ENCODE measurements at places on chromosomes 2 and 18.

DNA sequence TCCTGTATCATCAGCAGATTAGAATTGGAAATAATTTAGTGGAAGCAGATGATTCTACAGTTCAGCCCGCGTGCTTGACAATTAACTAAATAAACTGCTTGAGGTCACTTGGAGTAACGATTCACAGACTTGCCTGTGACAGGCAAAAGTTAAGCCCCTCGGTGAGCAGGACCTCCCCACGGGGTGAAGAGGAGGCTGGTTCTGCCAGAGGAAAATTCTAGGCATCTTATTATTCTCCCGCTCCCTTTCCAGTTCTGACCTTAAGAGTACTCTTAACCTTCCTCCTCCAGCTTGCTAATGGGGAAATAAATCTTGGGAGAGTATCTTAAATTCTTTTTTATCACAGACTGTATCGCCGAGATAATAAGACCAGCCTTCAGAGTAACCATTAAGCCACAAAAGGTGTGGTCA, 169.7 kb upstream of the SMAD2 start:
- DNase-seq, result no peak

DNA sequence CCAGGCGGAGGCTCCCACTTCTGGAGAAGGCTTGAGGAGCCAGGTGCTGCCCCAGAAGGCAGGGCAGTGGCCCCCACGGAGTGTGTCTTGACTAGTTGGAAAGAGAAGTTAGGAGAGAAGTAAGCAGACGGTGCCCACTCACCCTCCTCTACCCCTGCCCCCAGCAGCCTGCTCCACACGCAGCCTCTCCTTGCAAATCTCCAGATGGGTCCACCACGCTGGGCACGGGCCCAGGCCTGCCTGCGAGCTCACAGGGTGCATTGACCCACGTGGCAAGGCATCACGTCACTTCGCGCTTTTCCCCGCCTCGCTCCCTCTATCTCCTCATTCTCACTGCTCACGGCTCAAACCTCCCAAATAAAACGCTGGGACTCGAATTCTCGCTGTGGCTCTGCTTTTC, 71.8 kb upstream of the RAB12 start:
- DNase-seq, result no peak

DNA sequence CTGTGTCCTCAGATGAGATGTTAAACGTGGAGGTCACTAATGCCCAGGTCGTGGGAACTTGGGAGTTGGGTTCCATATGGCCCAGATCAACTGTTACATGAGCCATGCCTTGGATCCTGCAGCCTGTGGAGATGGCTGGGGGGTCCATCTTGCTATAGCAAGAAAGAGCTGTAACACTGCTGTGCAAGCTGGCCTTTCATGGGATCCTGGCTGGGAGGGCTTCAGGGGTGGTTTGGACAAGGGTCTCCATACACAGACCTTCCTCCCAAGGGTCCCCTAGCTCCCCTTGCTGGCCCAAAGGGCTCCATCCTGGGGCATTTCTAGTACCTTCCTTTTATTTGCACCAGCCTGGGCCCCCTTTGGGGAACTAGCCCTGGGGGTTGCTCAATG, 337.7 kb downstream of the DYSF start:
- DNase-seq, result peak; percentile 48

DNA sequence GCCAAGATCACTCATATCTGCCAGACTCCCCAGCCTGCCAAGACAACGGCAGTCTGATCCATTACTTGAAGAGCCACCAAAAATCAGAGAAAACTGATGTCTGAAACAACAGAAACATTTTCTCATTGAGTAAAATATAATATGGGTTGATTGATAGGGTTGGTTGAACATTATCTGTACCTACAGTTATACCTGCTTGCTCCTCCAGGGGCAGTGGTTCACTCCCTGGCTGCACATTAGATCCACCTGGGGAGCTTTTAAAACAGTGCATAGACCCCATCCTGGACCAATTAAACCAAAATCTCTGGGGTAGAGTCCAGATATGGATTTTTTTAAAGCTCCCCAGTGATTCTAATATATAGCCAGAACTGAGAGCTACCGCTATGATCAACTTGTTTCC, 43.6 kb upstream of the SLC14A2 start:
- DNase-seq, result no peak

- no peak for DNase-seq
These were observed 19.8 kb downstream of the POU3F3 start for GRCh38 chr2:104873689-104874054.

GRCh38 chr2:168323529-168324021, 76.2 kb upstream of the STK39 start:
- DNase-seq, result no peak

DNA sequence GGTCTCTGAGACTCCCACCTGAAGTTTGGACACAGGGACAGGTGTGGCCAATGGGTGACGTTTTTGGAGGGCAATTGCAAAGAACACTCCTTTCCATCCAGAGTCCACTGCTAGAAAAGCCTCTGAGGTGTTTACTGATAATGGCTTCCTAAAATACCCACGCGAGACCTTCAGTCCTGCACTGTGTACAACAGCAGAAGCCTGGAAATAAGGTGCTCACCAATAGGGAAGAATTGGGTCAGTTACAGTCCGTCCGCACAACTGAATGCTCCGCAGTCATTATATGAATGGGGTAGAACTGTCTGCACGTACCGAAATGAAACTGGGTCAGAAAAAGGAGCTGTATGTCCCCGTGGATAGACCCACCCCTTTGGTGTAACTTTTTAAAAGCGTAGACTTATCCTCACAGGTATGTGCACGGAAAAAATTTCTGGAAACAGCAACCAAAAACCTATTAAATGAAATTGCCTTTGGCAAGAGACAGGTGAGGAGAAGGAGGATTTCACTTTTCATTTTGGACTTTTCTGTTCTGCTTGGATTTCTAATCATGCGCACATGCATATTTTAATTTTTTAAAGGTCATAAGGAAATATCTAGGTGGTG, 29.4 kb downstream of the SDC1 start:
- DNase-seq, result no peak

DNA sequence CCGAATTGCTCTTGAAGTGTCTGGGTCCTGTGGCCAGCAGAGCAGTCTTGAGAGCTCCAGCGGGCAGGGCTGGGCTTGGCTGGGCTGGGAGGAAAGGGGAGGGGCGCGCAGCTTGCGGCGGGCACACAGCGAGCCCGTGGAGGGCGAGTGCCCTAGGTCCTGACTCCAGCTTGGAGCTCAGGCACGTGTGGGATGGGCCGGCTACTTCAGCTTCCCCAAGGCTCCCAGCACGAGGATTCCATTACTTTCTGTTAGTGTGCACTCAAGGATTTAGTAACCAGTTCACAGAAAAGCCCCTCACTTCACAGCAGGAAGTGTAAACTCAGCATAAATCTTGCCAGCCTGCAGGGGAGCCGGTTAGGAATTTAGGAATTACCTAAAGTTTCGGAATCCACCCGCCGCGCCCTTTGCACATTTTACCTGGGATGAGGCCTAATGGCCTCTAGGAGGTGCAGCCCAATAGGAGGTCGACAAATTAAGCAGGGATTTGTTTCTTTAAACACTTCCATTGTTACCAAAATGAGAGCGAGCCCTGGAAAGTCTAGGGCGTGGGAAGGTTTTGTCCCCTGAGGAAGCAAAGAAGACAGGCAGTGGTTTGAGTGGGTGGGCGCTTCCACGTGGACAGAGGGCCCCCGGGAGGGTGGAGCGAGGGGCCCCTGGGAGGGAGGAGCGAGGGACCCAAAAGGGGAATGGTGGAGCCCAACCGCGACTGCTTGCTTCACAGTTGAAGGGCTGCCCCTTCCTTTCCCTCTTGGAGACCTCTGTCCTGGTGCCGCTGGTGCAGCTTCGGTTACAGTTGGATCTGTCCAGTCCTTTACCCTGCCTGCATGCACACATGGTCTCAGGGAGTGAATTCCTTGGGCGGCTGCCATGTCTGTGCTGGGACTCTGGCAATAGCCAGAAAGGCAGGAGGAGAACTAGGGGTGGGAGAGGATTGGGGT, 93.3 kb downstream of the CTAGE1 start:
- DNase-seq, result no peak

DNA sequence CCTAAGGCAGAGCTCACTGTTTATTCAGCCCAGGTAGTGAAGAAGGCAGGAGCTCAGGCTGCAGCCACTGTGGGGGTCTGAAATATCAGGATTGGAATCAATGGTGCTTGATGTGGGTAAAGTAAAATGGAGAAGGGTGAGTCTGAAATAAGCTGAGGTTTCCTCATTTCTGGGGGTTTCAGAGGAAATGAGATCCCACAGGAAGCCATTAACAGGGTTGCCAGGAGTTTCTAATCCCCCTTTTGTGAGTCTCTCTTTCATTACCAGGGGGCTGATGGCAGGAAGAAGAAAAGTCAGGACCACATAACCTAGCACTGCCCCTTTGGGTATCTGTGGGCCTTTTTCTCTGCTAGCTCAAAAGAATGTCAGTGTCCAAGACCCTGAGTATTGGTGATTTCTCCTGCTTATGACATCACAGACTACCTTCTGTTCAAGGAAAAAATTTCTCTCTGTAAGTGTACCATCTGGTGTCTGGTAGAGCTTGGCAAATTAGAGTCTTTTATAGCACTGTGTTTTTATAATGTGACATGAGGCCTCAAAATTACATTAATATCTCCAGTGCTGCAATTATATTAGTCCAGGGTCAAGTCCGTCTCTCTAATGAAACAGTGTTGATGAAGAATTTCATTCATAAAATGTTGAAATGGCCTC, 56.0 kb downstream of the LBH start:
- no peak for DNase-seq

- no peak for DNase-seq
These were observed 119.6 kb downstream of the LCLAT1 start for GRCh38 chr2:30566631-30567030.

DNA sequence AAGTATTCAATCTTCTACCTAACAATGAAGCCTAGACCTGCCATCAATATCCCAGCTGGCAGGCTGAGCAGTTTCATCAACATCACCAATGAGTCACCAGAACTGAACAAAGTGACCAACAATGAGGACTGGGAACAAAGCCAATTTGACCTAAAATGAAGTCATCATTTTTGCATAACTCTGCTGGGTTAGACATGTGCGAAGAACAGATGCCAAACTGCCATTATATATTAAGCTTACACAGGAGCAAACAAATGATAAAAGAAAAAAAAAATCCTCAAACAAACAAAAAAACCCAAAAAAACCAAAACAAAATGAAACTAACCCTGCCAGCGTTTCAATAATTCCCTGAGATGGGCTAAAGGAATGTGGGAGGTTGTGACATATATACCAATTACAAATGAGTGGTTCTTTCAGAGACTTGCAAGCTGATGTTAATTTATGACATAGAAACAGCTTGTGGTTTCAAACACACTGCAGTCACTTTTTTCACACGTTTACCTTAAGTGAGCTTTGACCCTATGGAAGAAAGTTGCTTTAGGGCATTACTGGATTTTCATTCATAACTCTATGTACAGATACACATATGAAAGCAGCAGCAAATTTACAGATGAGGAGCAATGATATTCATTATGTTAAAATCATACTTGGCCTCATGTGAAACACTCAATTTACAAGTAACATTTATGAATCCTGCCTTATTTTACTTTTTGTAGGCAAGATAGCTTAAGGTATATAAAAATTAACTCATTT, 56.9 kb upstream of the CCDC141 start:
- no peak for DNase-seq

GRCh38 chr2:37602702-37603101, 68.7 kb downstream of the CDC42EP3 start:
- no peak for DNase-seq

- DNase-seq, result no peak
These were observed 233.5 kb upstream of the ATP5MC3 start for GRCh38 chr2:175414882-175415487.

DNA sequence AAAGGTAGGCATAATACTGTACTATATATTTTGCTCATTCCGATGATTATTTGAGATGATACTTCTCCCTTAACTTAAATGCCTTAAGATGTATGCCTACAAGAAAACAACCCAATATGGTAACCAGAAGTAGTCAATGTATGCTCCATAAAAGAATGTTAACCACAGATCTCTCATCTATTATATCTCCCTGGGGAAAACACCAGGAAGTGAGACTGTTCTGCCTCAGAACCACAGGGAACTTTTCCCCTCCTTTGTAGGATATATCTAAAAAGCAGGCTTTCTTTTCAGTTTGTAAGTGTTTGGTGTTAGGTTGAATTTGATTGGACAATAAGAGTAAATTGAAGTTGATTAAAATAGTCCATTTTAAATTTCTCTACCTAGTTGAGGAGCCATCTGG, 1160.5 kb upstream of the NXPH2 start:
- no peak for DNase-seq

- no peak for DNase-seq
These were observed 23.4 kb downstream of the BCL11A start for GRCh38 chr2:60529785-60530627.

DNA sequence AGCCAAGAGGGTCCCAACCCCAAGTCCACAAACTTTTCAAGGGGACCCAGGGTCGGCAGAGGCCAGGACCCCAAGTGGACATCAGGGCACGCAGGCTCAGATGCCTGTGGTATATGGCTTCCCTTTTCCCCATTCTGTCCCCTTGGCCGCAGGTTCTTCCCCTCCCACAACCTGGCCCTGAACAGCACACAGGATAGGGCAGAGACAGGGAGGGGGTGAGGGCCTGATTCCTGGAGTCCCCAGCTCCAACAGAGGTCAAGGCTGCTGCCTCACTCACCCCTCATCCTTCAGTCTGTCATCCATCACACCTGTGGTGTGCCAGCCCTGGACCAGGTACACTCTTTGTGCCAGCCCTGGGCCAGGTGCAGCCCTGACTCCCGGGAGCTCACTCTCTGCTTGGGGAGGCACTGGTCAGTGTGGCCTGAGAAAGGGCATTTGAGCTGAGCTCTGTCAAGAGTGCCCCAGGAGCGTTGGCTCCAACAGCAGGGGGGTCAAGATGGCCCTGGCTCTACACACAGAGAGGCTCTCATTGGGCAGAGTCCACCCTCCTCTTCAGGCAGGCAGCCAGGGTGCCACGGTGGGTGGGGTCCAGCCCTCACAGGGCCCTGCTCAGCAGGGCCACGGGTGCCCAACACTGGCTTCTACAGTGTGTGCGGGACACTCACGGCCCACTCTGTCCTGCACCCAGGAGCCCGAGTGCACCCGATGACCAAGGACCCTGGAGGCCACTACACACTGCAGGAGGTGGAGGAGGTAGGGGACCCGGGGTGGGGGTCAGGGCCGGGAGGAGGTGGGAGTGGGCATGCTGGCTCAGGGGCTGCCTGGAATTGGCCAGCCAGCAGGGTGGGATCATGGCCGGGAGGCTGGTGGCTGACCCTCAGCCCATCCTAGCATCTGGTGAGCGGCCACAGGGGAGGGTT, 1.6 kb downstream of the AGXT start:
- DNase-seq, result no peak

DNA sequence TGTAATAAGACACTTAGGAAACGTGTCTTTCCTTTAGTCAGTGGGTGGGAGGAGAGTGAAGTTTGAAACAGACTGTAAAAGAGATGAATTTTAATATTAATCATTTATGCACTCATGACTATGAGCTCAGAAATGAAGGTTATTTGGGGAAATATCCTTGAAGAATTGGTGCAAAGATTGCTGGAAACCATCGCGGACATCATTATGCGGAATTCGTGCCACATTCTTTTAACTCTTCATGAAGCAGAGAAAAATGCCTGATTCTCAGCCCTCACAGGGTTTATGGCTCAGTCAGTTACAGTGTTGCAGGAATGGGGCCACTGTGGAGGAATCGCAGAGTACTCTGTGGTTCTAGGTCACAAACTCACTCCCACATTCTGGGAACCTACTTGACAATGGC, 109.7 kb downstream of the RGPD3 start:
- no peak for DNase-seq

GRCh38 chr2:36769106-36769505, 72.6 kb downstream of the VIT start:
- no peak for DNase-seq

- DNase-seq, result no peak
These were observed 107.8 kb upstream of the LRATD1 start for GRCh38 chr2:14524803-14525080.

- no peak for DNase-seq
These were observed 123.9 kb upstream of the HAAO start for GRCh38 chr2:42916324-42916723.

All from activated effector memory CD4-positive, alpha-beta T cell treated with anti-CD3 and anti-CD28 coated beads, Interleukin-2, amount 50 U/mL, for 16 hours (primary cell).